Endodermal cell (in vitro differentiated cells): ENCODE measurements at places on chromosomes 11 and 22. TPM values are rescaled to one million over a fixed set of nuclear protein-coding genes. Genes with fewer than 3 reads are reported as not detected.

DNA sequence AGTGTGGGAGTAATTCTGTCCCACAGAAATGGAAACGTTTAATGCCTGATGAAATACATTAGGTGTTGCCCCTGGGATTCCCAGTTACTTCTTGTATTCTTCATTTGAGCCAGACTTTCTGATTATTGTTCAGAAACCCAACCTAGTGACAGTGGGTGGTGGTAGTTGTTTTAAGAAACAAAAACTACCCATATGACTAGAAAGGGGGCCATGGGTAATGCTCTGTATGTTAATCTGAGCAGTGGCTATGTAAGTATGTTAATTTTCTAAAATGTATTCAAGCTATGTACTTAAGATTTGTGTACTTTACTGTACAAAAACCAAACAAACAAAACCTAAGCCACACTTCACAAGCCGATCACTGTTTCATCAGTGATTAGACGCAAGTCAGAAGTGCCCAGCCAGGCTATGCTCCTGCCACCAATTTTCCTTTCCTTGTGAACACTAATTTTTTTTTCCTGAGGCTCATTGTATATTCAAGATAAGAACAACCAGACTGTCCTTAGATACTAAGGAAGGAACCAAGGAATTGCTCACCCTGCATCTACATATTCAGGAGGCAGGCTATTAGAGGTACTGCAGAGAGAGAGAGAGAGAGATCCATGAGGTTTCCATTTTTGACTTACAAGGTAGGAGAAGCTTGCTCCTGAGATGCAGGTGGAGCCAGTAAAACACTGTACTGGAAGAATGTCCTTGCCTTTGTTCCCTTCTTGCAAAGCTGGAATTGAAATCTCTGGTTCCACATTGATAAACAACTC is 122.7 kb downstream of the DBX1 start:
- no peaks in the 10 kb centered on the region for H3K36me3 ChIP-seq
- no peak overlapping the region for H3K27ac ChIP-seq
- H3K27me3 ChIP-seq, result no peaks in the 10 kb centered on the region
- H3K4me1 ChIP-seq, result peaks cover 17% of the 10 kb centered on the region
- DNase-seq, result no peak

DNA sequence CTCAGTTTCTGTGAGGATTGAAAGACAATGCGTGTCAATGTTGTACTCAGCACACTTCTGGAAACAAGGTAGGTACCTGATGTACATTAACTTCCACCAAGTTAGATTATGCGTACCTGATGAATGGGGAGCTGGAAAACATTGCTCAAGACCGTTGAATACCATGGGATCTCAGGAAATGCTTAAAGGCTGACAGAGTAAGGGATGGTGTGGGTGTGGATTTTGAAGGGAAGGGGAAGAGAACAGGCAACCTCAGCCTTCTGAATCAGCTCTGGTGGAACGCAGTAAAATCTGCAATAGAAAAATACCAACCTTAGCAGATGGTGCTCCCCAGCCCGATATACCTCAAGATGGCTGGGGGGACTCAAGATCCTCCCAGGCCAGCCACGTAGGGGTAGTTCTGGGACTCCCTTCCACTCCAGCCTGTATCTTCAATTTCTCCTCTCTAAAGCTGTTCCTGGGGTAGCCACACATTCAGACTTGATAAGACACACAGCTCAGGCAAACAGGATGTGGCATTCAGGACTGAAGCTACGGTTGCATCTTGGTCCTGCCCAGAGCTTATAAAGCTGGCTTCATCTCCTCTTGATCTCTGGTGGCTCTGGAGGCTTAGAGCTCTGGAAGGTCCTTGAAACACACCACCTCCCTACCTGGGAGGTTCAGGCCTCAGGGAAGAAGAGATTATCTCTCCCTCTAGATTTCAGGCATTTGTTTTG is 111.8 kb downstream of the CTNND1 start:
- H3K4me1 ChIP-seq, result no peaks in the 10 kb centered on the region
- no peak overlapping the region for H3K27ac ChIP-seq
- H3K27me3 ChIP-seq, result no peaks in the 10 kb centered on the region
- H3K36me3 ChIP-seq, result no peaks in the 10 kb centered on the region
- DNase-seq, result no peak

DNA sequence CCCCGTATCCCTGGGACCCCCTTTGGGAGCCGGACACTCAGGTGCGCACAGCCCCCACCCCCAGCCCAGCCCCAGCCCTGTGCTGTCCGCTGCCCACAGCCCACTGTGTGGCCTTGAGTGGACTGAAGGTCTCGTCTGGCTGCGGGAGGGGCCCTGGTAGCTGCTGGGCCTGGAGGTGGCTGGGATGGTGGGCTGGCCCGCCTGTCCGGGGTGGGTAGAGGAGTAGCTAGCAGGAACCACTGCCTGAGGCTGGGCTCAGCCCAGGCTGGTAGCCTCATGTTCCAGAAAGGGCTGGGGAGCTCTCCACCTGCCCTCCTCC is 4.6 kb upstream of the MUC6 start:
- H3K4me1 ChIP-seq, result no peaks in the 10 kb centered on the region
- no peak overlapping the region for H3K4me3 ChIP-seq
- H3K27ac ChIP-seq, result no peak overlapping the region
- H3K27me3 ChIP-seq, result no peaks in the 10 kb centered on the region
- H3K36me3 ChIP-seq, result no peaks in the 10 kb centered on the region

- H3K27ac ChIP-seq, result no peak overlapping the region
- no peaks in the 10 kb centered on the region for H3K36me3 ChIP-seq
- no peaks in the 10 kb centered on the region for H3K27me3 ChIP-seq
- no peak for DNase-seq
- no peaks in the 10 kb centered on the region for H3K4me1 ChIP-seq
Measured at GRCh38 chr11:5639953-5640352, 15.2 kb downstream of the TRIM34 start.

Gene LDHAL6A
- total RNA-seq, result not detected in 3 replicates
